Germinal center (tissue), 1 donor: ENCODE measurements at places on chromosomes 11 and 22.

- no peak for DNase-seq
Observed at GRCh38 chr11:9259981-9260837, 4.9 kb downstream of the DENND5A start.

- no peak for DNase-seq
Observed at GRCh38 chr22:25742918-25743708, 1.1 kb downstream of the MYO18B start.

GRCh38 chr11:1500466-1501420, 14.2 kb upstream of the MOB2 start:
- no peak for DNase-seq

- no peak for DNase-seq
Observed at GRCh38 chr11:122816761-122817520, 21.4 kb upstream of the CRTAM start.

- no peak for DNase-seq
Observed at GRCh38 chr22:29907753-29908515, 25.0 kb downstream of the MTMR3 start.

- DNase-seq = no peak
Observed at GRCh38 chr11:19970944-19971343, 189.3 kb downstream of the DBX1 start.

- no peak for DNase-seq
Observed at GRCh38 chr11:71940561-71941219, 11.8 kb downstream of the RNF121 start.

DNA sequence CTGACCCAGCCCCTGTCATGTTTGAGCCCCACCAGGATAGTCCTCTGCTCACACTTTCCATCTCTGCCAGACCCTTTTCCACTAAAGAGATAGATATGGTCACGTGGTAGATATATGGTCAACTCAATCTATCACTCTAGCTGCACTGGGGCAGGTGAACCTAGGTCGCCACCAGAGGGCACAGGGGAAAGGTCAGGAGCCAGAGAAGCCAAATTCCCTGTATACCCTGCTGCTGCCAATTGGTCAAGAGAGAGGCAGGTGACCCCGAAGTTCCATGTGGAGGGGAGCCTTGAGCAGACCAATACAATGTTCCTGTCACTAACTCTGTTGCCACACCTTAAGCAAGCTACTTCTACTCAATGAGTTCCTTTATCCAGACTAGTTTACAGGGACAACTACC, 101.1 kb upstream of the GALNT18 start:
- no peak for DNase-seq

GRCh38 chr11:5036669-5037068, 9.7 kb upstream of the OR52J3 start:
- DNase-seq = no peak

- no peak for DNase-seq
Observed at GRCh38 chr11:132771746-132772145, 760.6 kb downstream of the OPCML start.

DNA sequence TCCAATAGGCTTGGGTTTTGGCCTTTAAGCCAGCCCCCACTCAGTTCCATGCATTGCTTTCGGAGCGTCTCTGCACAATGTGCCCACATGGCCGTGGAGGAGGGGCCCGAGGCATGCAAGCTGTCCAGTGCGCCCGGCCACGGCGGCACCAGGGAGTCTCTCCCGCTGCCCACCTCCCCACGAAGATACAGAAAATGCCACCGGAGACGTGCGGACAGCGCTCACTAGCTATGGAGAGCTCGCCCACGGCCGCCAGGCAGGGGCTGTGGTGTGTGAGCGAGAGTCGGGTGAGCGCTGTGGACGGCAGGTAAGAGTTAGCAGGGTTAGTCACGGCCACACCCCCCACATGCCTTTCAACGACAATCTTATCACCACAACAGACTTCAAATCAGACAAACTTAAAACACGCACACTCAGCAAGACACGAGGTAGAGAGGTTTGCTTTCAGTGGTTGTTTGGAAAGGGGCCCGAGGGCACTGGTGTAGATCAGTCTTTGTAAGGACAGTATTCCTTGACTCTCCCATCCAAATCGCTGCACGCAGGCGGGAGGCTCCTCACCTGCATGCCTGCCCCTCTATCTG, 18.7 kb upstream of the BID start:
- no peak for DNase-seq

GRCh38 chr22:17098379-17098819, 13.6 kb downstream of the IL17RA start:
- no peak for DNase-seq

- no peak for DNase-seq
Observed at GRCh38 chr11:30868626-30869081, 282.5 kb upstream of the MPPED2 start.

DNA sequence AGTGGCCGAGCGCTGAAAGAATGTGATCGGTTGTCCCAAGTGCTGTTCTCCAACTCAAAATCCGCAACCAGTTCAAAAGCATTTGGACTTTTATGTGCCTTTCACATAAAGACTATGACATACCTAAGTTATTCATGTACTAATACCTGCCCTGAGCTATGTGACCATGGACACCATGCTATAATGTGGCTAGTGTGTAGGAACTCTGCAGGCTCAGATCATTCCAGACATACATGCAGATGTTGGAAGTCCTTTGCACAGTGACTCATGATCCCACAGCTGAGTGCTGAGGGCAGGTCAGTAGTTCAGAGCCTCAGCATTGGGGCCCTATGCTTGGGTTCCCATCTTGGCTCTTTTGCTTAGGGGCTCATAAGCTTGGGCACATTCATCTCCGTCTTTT, 95.4 kb downstream of the IGLL1 start:
- DNase-seq = no peak

DNA sequence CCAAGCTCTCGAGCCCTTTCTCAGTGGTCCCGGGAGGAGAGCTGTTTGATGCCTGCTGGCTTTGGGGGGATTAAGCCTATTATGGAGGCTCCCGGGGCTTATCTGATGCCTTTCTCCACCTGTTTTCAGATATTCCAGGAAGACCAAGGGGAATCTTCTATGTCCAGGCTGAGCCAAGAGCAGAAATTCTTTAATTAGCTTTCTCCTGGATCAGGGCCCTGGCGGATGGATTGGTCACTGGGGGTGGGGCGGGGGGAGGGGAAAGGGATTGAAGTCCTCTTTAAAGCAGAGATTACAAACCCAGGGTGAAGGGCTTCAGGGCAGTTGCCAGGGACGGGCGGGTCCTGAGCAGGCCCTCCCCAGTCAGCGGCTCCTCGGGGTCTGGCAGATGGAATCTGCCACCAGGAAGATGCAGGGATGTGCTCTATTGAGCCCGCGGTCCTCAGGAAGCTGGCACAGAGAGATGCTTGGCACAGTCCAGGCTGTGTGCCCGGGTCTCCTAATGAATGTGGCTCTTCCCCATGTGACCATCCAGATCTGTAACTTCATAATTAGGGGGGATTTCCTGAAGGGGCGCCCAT, 33.6 kb downstream of the MACROD1 start:
- no peak for DNase-seq

GRCh38 chr22:33401291-33401690, 343.1 kb upstream of the SYN3 start:
- DNase-seq = no peak

DNA sequence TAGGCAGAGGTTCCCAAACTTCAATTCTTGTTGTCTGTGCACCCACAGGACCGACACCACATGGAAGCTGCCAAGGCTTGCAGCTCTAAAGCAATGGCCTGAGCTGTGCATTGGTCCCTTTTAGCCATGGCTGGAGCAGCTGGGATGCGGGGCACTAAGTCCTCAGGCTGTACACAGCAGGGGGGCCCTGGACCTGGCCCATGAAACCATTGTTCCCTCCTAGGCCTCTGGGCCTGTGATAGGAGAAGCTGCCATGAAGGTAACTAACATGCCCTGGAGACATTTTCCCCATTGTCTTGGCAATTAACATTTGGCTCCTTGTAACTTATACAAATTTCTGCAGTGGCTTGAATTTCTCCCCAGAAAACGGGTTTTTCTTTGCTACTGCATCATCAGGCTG, 43.6 kb upstream of the SLC6A5 start:
- DNase-seq = no peak

- DNase-seq = no peak
Observed at GRCh38 chr22:37195921-37196320, 7.9 kb upstream of the C1QTNF6 start.

DNA sequence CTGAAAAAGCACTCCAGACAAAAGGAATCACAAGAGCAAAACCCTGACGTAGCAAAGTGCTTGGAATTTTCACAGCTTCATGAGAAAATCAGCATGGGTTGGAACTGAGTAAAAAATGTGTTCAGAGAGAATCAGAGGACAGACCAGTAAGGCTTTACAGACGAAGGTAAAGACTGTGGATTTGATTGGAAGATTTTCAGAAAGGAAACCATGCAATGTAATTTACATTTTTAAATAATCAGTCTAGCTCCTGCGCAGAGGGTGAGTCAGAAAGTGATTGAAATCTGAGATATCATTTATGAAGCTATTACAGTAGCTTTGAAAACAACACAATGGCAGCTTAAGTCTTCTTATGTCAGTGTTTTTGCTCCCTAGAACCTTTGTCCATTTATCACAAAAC, 1122.3 kb downstream of the LRRC4C start:
- no peak for DNase-seq
